Natural killer cell treated with Interleukin-12 subunit alpha and Interleukin-12 subunit beta and Interleukin-15 and Interleukin-18, amount 100 ng/mL, for 72 hours (primary cell): ENCODE measurements at places on chromosomes 16 and 17. TPM values are rescaled to one million over a fixed set of nuclear protein-coding genes. Genes with fewer than 3 reads are reported as not detected.

- H3K4me3 ChIP-seq: no peak overlapping the region
- H3K4me1 ChIP-seq: no peaks in the 10 kb centered on the region
- H3K36me3 ChIP-seq: no peaks in the 10 kb centered on the region
- DNase-seq: no peak
- H3K27ac ChIP-seq: no peak overlapping the region
Measured at GRCh38 chr16:49788986-49789385, 66.9 kb downstream of the ZNF423 start.

DNA sequence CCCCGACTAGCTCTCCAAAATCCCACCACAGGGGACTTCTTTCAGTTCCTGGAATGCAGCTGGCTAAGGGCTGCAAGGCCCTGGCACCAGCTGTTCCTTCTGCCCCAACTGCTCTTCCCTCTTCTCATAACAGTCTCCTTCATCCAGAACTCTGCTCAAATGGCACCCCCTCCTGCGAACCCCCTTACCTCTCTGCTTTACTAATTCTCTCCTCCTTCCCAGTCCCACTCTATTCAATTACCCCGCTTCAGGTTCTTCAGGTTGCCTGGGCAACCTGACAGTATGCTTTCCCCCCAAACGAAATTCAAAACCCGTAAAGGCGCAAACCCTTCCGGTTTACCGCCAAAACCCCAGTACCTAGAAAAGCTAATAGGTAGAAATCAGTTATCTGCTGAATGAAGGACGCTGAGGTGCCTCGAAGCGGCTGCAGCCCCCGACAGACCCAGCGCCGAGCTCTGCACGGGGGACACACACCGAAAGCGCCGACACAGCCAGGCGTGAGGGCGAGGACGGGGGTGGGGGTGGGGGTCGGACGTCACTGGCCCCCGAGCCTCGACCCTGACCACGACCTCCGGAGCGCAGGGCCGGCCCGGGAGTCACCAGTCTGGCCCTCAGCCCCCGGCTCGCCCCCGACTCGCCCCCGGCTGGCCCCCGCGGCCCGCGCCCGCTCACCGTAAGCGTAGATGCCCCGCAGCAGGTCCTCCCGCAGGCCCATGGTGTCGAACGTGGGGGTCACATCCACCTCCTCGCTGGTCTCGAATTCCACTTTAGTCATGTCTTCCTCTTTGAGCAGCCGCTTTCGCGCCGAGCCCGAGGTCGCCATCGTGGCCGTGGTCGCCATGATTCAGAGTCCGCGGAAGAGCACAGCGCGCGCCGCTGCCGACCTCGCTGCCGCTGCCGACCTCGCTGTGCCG lies 550 bp downstream of the EIF4A3 start:
- no peak for DNase-seq
- H3K4me1 ChIP-seq: peaks cover 32% of the 10 kb centered on the region
- H3K4me3 ChIP-seq: peak overlapping the region; percentile 95
- H3K27ac ChIP-seq: peak overlapping the region; percentile 91
- H3K36me3 ChIP-seq: peaks cover 17% of the 10 kb centered on the region
- H3K27me3 ChIP-seq: no peaks in the 10 kb centered on the region

The TMEM170A gene
- total RNA-seq: 38.3 TPM

GRCh38 chr16:89404561-89404960 lies 85.8 kb downstream of the ANKRD11 start:
- no peak overlapping the region for H3K27ac ChIP-seq
- H3K27me3 ChIP-seq: no peaks in the 10 kb centered on the region
- peaks cover 62% of the 10 kb centered on the region for H3K4me1 ChIP-seq
- H3K36me3 ChIP-seq: no peaks in the 10 kb centered on the region

- no peaks in the 10 kb centered on the region for H3K36me3 ChIP-seq
- no peak for DNase-seq
- no peak overlapping the region for H3K27ac ChIP-seq
- H3K4me1 ChIP-seq: peaks cover 13% of the 10 kb centered on the region
Measured at GRCh38 chr17:57521606-57522005, 223.5 kb downstream of the CCDC182 start.

- DNase-seq: no peak
- H3K4me1 ChIP-seq: peaks cover 4% of the 10 kb centered on the region
- no peaks in the 10 kb centered on the region for H3K27me3 ChIP-seq
- H3K27ac ChIP-seq: no peak overlapping the region
- no peak overlapping the region for H3K4me3 ChIP-seq
Measured at GRCh38 chr17:14094676-14095601, 25.6 kb downstream of the COX10 start.

The CA4 gene
- not detected for total RNA-seq

DNA sequence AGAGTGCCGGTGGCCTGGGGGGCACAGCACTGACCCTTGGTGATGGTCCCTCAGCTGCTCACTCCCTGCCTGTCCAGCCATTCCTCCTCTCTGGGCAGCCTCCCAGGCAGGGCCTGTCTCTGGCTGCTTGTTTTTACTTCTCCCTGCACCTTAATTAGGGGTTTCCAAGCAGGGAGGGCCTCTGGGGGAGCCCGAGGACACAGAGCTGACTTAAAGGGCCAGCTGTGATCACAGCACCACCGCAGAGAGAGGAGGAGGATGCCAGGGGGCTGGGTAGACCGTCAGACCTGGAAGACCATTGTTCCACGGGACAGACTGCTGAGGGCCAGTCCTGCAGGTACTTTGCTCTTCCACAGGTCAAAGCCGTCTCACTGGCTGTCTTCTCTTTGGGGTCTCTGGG lies 1.2 kb upstream of the DPH1 start:
- no peak overlapping the region for H3K27ac ChIP-seq
- peaks cover 4% of the 10 kb centered on the region for H3K36me3 ChIP-seq
- peaks cover 9% of the 10 kb centered on the region for H3K4me1 ChIP-seq
- DNase-seq: no peak

DNA sequence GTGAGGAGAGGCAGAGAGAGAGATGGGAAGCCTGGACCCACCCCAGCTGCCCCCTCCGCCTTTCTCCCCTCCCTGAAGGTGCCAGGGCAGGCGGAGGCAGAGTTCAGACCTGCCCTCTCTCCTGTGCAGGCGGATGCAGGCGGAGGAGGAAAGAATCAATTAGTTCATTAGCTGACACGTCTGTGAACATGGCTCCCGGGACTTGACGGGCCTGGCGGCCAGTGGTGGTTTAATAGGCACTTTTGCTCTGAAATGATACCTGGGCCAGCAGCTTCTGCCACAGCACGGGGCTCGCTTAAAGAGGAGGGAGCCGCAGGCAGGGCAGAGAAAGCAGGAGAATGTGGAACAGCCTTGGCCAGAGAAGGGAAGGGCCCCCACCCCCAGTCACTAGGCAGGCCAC lies 98.1 kb downstream of the SDK2 start:
- DNase-seq: no peak
- no peak overlapping the region for H3K27ac ChIP-seq
- no peaks in the 10 kb centered on the region for H3K36me3 ChIP-seq
- H3K4me1 ChIP-seq: no peaks in the 10 kb centered on the region

The ACE gene
- total RNA-seq: not detected

DNA sequence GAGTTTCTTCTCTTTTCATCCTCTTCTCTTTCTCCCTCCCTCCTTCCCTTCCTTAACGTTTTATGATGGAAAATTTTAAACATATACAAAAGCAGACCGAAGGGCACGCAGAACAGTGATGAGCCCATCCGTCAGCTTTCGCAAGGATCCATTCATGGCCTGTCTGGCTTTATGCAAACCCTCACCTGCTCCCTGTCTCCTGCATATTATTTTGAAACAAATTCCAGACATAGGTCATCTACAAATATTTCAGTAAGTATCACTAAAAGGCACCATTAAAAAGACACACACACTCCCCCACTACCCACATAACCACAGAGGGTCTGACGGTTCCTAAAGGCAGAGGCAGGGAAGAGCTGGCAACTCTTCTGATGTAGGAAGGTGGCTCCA lies 235.0 kb downstream of the NTN1 start:
- no peaks in the 10 kb centered on the region for H3K36me3 ChIP-seq
- H3K4me1 ChIP-seq: no peaks in the 10 kb centered on the region
- H3K27ac ChIP-seq: no peak overlapping the region
- no peak for DNase-seq

- H3K27ac ChIP-seq: peak overlapping the region; percentile 94
- H3K36me3 ChIP-seq: peaks cover 4% of the 10 kb centered on the region
- no peaks in the 10 kb centered on the region for H3K27me3 ChIP-seq
Measured at GRCh38 chr17:75404731-75405364, 630 bp downstream of the GRB2 start.
